ENCODE measurements at places on chromosomes 4 and X.

GRCh38 chr4:146359771-146360170 is 145.4 kb downstream of the REELD1 start:
- DNase-seq: no peak

DNA sequence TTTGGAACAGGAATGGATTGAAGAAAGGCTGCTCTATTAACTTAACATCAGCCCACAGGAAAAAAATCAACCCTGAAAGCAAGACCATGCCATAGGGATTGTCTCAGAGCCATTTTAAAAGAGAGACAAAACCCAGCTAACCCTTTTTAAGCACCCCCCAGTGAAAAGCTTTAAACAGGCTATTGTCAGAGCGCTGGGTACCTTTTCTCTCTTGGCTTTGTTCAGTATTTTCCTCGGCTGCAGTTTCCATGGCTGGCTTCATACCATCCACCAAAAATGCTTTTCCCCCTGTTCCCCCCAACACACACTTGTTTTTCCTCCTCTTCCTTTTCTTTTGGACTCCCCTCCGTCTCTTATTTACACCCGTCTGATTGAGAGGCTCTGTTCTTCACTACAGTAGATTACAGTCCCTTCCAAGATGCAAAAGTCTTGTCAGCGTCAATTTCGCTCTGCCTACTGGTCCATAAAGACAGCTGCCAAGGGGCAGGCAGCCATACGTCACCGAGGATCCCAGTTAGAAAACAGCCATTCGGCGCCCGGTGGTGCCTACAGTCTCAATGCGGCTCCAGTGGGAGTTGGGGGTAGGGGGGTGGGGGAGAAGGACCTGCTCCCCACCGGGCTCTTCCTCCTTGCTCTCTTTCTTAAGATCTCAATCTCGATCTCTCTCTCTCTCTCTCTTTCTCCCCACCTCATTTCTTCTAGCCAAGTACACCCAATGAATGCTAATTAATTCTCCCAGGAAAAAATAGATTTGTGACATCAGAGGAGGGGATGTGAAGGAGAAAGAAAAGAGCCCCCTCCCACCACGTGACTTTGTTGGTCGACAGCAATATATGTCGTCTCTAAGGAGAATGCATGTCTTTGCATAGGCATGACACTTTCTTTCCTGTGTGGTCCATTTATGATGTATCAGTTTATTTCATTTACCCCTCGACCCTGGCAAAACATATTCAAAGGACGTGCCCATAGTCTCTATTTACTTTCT is at the start of gene GPM6B:
Gene GPM6B (minus strand): TSS at position 451 of the 985 bp plus-strand sequence. CDS start 189 bp downstream, at position 262.
- DNase-seq: no peak

DNA sequence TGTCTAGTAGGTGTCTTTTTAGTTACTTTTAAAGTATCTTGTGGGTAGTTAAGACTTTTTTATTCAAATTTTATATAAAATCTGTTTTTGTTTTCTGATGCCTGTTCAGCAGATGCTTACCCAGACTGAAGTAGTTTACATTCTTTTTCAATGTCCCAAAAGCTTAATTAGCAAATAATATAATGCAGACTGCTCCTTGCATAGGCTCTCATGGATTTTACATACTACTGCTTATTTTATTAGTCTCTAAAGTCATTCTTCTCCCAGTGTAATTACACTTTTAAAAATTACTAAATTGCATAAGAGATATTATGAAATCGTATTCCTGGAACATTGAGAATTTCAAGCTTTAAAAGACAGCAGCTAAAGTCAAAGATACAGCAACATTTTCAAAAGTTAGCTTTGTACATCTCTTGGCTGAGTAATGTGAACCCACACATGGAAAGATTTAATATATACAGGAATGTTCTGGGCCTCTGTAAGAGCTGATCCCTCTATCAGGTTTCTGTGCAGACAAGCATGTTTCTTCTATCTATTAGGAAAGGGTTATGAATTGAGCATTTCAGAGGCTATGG is 148.4 kb upstream of the SPRY1 start:
- DNase-seq: no peak

DNA sequence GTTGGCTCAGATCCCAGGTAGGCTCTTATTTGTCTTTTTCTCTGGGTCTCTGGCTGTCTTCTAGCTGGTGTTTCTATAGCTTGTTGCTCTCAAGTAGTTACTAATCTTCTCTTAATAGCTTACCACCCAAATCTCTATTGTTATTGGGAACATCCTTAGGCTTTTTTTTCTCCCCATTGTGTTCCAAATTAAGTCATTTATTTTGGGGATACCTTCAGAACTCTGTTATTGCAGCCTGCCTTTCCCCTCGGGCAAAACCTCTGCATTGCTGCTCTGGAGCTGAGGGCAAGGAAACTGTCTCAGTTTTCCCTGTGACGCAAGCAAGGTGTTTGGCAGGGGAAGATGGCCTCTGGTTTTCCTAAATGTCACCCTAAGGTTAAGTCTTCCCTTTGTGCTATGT is 338.1 kb upstream of the ZCCHC13 start:
- DNase-seq: no peak

DNA sequence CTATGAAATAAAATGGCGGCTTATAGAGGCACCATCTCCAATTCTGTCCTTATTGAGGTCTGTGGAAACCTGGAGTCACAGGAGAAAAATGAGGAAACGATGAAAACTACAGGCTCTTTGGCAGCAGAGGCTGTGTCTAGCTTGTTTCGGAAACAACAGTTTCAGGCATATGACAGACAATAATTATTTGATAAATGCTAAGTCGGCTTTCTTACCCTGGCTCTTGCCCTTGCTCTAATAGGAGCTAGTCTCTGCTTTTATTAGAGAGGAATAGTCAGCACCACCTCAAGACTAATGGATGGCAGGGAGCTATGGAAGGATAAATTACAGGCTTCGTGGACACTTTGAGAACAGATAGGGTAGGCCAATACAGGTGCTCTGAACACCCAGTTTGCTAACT is 24.3 kb downstream of the HADH start:
- DNase-seq: no peak

GRCh38 chr4:89303177-89303576 is 4.4 kb downstream of the GPRIN3 start:
- peak; percentile 35 for DNase-seq

GRCh38 chrX:15151267-15152186 is 118.4 kb downstream of the ASB9 start:
- no peak for DNase-seq

DNA sequence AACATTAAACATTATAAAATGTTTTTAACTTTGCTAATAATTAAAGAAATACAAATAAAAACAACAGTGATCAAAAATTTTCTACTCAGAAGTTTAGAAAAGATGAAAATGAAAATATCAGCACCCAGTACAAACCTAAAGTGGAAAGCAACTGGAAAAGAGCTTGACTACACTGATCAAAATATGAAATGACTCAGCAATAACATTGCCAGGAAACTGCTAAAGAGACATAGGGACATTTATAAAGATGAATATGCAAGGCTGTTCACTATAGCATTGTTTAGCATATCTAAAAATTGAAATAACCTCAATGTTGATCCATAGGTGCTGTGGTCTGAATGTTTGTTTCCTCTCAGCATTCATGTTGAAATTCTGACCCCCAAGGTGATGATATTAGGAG is 88.5 kb upstream of the NOCT start:
- DNase-seq: no peak

- DNase-seq: no peak
Observed at GRCh38 chrX:22803353-22803752, 196.4 kb upstream of the DDX53 start.

- no peak for DNase-seq
Observed at GRCh38 chr4:158193171-158193749, 17.0 kb upstream of the TMEM144 start.

- no peak for DNase-seq
Observed at GRCh38 chr4:54384563-54384962, 155.5 kb downstream of the PDGFRA start.

- DNase-seq: no peak
Observed at GRCh38 chrX:48492293-48492910, 16.4 kb upstream of the PORCN start.

All from left ventricle myocardium superior (tissue), 1 donor.